Left colon (tissue), 2 donors: ENCODE measurements at places on chromosomes 1 and 21.

DNA sequence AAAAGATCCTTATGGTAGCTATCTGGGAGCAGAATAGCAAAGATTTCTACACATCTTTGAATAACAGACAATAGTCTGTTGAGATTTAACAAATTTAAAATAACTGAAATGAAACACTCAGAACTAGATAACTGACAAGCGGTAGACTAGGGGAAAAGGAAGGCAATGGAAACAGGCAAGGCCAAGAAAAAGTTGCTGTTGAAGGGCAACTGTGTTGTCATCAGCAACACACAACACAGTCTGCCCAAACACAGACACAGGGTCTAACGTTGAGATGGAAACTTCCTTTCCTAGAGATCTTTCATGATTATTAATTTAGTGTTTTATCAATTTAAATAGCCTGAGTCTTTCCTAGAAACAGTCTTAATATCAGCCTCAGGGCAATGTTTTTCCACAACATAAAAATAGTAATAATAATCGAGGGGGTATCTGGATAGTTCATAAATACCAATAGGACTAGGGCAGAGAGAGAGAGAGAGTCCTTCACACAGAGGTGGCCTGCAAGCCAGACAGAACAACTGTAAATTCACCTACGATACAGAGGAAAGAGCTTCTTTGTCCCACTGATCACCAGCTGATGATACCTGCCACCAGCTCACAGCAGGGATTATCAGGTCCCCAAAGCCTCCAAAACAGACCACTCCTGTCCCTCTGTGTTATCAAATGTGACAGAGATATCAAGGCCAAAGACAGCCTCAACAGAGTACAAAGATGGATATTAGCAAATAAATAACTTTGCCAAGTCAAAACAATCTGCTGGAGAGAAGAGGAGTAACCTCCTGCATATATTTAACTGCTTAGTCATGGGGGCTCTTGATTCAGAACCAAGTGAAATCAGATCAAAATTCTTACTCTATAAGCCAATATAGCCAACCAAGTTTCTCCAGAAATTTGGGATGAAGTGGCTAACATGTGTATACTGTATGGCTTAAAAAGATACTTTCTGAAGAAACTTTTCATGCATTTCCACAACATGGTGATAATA, 245.3 kb downstream of the SLC45A1 start:
- no peak for DNase-seq

GRCh38 chr1:56389813-56390212, 189.6 kb downstream of the PLPP3 start:
- DNase-seq: no peak

- no peak for DNase-seq
These were observed 88.4 kb upstream of the PDE4B start for GRCh38 chr1:65704318-65704717.

DNA sequence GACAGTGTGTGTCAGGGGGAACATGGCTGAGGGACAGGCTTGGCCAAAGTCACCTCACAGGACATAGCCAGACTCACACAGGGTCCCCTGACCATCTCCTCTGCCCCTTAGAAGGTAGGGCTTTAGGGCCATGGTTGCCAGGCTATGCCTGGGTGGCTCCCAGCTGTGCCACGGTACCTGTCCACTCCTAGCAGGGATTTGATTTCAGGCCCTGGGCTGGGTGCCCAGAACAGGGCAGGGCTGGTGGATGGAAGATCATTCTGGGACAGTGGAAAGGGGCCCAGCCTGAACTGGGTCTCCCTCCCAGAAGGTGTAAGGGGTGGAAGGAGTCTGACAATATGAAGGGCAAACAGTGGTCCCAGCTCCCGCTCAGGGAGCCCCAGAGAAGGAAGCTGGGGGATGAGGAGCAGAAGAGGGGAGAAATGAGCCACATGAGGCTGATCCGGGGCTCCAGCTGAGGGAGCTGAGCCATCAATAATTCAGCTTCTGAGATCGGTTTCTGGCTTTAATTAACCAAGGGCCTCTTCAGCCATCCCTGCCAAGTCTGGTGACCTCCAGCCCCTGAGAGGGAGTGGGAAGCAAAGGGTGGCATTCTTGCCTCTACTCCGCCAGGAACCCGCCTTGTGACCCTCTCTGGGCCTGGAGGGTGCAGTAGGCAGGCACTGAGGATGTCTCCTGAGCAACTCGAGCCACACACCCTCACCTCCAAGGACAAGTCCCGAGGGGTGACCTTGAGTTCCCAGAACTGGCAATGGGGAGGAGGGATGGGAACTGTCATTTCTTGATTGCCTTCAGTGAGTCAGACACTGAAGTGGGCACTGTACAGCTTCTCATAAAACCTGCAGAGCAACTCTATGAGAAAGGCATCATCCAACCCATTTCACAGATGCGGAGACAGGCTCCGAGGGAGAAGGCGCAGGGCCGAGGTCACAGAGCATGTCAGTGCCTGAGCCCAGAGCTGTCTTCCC, 2.1 kb downstream of the CD164L2 start:
- DNase-seq: no peak

GRCh38 chr1:229981736-229982135, 85.3 kb upstream of the GALNT2 start:
- no peak for DNase-seq

DNA sequence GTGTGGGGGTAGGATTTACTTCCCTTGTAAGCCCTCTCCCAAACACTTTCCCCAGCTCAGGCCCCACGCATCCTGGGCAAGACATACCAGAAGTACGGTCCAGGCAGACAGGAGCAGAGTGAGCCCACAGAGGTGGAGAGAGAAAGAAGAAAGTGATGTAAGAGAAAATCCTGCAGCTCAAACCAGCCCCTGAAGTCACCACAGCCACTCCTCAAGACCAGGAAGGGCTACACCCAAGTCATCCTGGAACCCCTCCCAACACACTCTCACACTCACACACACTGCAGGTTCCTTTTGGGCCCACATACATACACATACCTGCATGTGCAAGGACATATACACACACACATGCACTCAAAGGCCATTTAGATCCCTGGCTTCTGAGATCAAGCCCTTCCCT, 106.8 kb downstream of the SYT2 start:
- no peak for DNase-seq

GRCh38 chr1:171470726-171471125, 14.6 kb upstream of the PRRC2C start:
- no peak for DNase-seq

DNA sequence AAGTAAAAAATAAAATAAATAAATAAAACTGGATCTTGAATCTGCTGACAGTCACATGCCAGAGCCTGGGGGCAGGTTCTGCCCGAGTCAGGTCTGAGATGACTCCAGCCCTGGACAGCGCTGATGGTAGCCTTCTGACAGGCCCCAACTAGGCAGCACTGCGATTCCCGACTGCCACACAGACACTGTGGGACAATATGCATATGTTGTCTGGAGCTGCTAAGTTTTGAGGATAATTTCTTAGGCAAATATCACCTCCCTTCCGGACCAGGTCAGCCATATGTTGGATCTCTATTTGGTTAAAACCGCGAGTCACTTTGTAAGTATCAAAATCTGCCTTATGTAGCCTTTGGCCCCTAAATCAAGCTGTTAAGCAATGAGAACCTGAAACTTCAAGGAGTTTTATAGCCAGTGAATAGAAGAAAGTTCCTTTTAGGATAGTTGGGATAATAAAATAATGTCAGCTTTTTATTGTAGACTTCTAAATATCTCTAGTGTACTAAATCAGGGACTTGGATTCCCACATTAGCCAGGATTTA, 20.8 kb upstream of the TRIM17 start:
- no peak for DNase-seq

GRCh38 chr1:65940126-65940525, 147.4 kb downstream of the PDE4B start:
- no peak for DNase-seq

GRCh38 chr1:28326984-28327383, 1.9 kb upstream of the MED18 start:
- no peak for DNase-seq

DNA sequence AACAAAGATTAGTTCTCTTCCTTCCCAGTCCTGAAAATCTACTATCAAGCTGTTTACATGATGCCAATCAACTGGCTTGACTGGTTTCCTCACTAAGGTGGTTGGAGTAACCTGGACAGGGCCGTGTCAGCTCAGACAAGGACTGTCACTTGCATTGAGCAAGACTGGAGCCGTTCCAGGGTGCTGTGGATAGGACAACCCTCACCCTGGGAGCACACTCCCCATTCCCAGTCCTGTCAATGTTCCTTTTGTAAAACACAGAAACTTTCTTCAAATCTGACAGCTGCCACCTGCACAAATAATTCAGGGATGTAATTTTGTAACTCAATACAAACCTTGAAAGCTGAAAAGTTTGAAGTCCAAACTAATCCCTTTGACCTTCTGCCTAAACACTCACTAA, 31.4 kb downstream of the PLPP3 start:
- peak; percentile 40 for DNase-seq

GRCh38 chr1:10830961-10831668, 34.7 kb upstream of the CASZ1 start:
- no peak for DNase-seq

DNA sequence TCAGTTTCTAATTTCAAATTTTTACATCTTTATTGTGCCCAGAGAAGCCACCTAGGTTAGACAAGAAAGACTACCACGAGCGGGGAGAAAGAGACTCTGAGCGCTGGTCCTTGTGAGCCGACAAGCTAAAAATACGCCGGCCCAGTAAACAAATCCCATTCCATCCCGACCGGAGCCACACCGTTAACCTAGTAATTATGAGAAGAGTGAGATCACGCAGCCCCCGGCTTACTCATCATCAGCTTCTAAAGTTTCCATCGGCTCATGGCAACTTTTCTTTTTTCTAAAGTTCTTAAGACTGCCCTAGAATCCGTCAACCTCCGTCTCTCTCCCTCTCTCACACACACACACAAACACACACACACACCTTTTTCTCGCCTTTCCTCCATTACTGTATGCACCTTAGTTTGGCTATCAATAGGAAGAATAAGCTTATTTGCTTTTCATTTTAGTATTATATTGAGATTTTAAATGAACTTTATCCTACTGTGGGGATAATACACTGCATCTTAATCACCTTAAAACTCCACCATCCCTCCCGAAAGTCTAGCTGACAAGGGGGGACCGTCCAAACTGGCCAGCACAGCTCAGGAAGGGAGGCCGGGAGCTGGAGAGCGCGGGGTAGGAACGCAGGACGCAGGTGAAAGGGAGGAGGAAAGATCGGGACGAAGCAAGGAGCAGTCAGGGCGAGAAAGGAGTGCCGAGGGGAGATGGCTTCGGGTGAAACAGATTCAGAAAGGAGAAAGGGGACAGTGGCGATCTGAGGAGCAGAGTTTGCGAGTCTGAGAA, 728 bp downstream of the OTUD7B start:
- peak; percentile 43 for DNase-seq

DNA sequence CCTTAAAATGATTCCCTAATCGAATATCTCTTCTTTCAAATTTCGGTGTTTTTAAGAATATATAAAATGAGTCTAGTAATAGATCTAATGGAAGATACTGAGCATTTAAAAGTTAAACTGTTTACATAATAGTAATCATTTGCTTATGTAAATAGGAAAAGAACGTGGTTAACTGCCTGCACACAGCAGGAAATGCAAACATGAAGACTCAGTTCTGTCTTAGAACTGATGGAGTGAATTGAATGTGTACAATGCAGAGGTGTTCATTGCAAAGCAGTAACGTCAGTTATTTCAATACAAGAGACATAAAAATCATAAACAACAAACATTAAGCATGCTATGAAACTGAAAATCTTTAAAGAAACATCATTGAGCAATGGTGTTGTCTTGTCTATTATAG, 359.4 kb upstream of the ADAMTS5 start:
- DNase-seq: no peak

GRCh38 chr1:198162091-198162767, 5.4 kb downstream of the NEK7 start:
- DNase-seq: peak; percentile 59

DNA sequence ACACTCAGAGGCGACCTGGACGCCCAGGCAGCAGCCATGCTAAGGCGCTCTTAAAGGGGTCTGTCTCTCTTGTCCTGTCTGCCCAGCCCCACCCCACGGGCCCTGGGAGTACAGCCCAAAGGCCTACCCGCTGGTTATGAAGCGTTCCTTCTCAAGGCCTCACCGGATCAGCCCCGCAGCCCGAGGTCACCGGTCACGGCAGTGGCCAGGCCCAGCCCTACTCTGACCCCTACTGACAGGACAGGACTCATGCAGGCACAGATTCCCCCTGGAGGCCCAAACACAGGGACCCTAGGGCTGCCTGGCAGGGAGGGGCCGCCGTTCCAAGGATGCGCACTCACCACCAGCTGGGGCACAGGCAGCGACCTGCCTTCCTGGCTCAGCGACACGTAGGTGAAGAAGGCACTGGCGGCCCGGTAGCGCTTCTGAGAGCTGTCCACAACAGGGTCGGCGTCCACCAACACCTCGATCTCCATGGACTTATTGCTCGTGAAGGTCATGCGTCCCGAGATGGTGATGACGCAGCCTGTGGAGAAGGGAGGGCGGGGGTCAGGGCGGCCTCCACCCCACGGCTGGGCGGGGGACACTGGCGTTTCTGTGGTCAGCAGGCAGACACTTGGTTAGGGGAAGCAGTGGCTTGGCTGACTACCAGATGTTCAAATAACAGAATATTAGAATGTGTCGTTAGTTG, 20.0 kb upstream of the GPR153 start:
- DNase-seq: peak; percentile 50

- DNase-seq: no peak
These were observed 2.7 kb downstream of the RPRD2 start for GRCh38 chr1:150366416-150367296.

DNA sequence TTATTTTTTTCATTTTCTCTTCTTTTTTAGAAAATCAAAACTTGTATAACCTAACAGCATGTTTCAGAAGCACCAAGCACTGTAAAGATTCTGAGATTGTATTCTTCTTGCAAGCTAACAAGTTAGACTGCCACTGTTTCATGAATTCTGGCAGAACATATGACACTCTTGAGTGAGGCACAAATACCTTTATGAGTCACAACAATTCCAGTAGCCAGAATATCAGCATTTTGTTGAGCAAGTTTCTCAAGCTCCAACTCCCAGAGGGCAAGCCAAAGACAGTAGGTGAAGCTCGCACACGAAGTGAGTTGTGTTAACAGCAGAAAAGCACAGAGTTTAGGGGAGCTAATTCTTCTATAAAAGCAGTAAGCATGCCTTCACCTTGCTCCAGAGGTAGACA, 268.8 kb upstream of the NCAM2 start:
- no peak for DNase-seq

- DNase-seq: no peak
These were observed 383.6 kb downstream of the COL11A1 start for GRCh38 chr1:102724741-102725140.

DNA sequence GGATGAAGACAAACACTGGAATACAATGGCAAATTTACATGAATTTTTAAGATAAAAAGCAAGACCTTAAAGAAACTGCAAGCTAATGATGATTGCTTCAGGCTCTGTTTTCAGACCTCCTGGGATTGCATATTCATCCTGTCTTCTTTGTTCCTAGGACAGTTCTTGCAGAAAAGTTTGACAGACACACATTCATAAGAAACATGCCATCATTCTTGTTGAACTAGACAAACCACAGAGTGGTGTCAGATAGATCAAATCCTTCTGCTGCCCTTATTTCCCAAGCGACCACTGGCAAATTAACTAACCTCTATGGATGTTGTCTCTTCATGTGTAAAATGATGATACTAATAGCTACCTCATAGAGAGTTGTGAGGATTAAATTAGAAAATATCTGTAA, 181.3 kb downstream of the KCTD3 start:
- DNase-seq: no peak
